ENCODE measurements at places on chromosomes 11 and 22. TPM values are rescaled to one million over a fixed set of nuclear protein-coding genes. Genes with fewer than 3 reads are reported as not detected.
A peak's percentile ranks its signal among the peaks of the same experiment; 100 is the strongest.

GRCh38 chr11:74135127-74135840, 35.5 kb downstream of the C2CD3 start:
- DNase-seq, result no peak

GRCh38 chr11:66841861-66842260, 1.4 kb upstream of the RCE1 start:
- DNase-seq, result no peak

DNA sequence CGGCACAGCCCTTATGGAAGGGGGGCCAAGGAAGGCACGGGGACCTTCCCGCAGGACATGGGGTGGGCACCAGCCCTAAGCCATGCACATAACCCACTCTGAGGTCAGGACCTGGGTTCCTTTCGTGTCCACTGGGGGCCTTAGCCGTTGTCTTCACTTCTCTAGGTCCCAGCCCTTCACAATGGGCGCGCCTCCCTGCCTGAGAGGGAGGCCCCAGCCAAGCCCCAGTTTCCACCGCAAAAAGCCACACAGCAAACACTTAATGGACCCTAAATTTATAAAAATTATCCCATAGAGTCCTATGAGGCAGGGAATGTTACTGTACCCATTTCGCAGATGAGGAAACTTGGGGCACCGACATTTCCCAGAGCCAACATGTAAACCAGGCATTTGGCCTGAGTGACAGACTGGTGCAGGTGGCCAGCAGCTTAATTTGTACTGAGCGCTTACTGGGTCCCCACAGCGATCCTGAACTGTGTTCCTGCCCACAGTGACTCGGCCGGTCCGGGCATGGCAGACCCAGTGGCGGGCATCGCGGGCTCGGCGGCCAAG, 1.2 kb downstream of the GAS2L1 start:
- DNase-seq, result no peak

DNA sequence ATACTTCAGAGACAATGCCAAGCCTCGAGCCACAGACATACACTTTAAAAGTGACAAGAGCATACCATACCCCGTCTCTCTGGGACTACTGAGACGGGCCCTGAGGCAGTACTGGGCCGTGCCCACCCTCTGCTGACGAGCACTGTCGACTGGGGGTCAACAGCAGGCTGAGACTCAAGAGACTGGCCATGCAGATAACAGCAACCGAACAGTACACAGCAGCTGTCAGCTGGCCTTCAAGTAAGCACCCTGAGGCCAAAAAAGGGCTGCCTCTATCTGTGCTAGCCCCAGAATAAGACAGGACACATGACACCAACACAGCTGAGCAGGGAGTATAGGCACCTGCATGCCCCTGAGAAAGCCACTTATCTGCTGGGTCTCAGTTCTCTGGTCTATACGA, 18.9 kb upstream of the TMEM121B start:
- no peak for DNase-seq

NLRP14 gene
- total RNA-seq, result under 0.01 TPM

GRCh38 chr22:43277091-43277490, 66.1 kb downstream of the SCUBE1 start:
- DNase-seq, result no peak

DNA sequence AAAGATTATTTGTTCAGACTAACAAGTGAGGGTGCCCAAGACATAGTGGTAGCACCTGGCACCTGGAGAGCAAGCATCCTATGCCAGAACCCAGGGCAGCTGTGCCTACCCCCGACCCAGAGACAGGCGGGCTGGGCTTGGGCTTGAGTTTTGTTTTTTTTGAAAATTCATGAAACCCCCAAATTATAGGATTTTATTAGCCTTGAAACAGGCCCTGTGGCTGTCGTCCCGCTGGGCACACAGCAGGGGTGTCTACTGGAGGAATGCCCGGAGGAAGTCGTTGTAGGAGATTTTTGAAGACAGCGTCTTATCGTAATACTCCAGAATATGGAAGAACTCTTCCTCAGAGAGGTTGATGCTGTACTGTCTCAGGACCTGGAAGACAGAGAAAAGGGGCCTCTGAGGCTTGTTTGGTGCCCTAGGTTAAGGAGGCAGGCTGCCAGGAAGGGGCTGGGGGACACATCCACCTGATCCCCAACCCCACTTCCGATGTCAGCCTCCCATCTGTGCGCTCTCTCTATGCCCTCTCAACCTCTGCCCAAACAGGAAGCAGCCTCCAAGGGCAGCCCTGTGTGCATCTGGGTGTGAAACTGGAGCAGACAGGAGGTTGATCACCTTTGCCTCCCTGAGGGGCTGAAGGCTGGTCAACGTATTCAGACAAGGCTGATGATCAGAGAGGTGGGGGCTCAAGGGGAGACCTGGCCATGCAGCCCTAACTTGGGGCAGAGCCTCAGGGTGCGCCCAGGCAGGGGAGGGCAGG, 117.0 kb downstream of the MPPED1 start:
- no peak for DNase-seq

GRCh38 chr11:15852179-15852578, 504.2 kb downstream of the SOX6 start:
- DNase-seq, result peak; percentile 32

DNA sequence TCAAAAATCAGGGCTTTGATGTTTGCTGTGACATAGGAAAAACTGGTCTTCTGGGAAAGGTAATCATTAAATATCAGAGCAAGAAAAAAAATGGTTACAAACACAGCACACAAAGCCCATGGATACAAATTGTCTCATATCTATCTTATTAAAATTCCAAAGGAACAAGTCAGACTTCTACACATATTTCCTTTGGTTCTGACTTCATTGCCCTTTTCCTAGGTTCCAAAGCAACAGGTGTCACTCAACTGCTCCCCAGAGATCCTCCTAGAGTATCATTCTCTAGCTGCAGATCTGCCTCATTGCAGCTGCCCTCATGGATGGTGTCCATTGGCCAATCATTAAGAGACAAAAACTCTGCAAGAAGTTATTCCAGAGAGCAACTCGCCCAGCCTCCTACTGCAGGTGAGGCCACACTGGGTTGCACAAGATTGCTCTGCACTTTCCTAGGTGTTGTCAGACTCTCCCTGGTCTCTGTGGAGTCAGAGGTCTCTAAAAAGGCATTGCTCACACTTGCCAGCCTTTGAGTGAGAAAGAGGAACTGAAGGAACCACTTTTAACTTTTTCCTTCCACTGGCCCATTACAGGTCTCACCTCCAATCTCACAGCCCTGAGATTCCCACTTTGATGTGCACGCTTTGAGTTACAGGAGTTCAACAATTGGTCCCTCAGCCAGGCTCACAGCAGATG, 5.7 kb downstream of the DRICH1 start:
- DNase-seq, result no peak

SCN4B gene
- total RNA-seq, result not detected

GRCh38 chr11:19614370-19614940, 98.2 kb upstream of the NAV2 start:
- no peak for DNase-seq

GRCh38 chr22:35634943-35635540, 13.2 kb upstream of the APOL6 start:
- no peak for DNase-seq

APOA1 gene
- total RNA-seq, result not detected

DNA sequence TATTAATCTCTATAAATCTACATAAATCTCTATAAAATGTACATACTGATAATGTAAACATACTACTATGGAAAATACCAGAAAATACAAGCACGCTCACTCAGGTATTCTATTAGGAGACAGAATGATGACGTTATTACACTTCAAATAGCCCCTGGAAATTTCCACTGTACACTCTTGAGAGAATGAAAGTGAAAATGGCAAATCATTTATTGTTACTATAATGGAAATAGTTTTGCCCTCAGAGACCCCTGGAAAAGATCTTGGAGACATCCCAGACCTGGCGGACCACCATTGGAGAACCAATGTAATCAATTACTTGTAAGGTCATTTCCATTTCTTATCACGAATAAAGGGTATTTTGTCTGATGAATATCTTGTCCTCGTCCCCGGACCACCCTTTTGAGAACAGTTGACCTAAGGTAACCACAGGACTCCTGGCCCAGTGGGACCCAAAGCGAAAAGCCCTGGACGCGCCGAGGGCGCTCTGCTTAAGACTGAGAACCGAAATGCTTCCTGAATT, 509 bp upstream of the PRRG4 start:
- peak; percentile 38 for DNase-seq

AIFM3 gene
- total RNA-seq, result 0.43 TPM

NCF4 gene
- total RNA-seq, result not detected

- no peak for DNase-seq
Observed at GRCh38 chr11:68680541-68681231, 3.7 kb upstream of the GAL start.

PACS1 gene
- total RNA-seq, result 41.2 TPM

DNA sequence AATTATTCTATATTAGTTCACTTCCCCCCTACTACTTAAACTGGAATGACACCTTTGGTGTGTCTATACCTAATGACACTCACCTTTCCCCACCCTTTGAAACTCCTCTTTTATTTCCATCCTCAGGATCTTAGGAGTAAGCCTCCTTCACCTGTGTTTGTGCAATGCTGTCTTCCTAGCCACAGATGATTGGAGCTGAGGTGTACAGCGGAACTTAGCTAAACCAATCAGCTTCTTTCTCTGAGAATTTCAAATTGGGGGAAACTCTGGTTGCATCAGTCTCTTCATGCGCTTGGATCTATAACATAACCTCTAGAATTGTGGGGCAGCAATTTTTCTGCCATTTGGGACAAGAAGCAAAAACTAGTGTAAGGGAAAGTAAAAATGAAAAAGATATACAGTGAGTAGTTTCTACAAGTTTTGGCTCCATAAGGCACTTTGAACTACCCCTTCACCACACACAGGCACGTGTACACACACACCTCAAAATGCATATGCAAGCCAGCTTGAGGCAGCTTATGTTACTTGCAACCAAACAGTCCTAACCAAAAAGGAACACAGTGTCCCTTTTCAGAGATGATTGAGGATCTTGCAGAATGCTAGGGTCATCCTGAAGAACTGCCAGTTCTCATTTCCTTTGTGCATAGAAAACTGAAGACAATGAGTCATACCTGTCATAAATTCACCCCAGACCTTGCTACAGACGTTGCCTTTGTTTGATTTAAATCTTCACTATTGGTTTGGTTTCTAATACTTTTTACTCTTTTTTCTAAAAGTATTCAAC, 36.0 kb upstream of the LDLRAD3 start:
- DNase-seq, result peak; percentile 83

- peak; percentile 70 for DNase-seq
Observed at GRCh38 chr11:45805305-45806071, 539 bp downstream of the SLC35C1 start.

- DNase-seq, result no peak
Observed at GRCh38 chr11:98090861-98091505, 929.8 kb upstream of the CNTN5 start.

DNA sequence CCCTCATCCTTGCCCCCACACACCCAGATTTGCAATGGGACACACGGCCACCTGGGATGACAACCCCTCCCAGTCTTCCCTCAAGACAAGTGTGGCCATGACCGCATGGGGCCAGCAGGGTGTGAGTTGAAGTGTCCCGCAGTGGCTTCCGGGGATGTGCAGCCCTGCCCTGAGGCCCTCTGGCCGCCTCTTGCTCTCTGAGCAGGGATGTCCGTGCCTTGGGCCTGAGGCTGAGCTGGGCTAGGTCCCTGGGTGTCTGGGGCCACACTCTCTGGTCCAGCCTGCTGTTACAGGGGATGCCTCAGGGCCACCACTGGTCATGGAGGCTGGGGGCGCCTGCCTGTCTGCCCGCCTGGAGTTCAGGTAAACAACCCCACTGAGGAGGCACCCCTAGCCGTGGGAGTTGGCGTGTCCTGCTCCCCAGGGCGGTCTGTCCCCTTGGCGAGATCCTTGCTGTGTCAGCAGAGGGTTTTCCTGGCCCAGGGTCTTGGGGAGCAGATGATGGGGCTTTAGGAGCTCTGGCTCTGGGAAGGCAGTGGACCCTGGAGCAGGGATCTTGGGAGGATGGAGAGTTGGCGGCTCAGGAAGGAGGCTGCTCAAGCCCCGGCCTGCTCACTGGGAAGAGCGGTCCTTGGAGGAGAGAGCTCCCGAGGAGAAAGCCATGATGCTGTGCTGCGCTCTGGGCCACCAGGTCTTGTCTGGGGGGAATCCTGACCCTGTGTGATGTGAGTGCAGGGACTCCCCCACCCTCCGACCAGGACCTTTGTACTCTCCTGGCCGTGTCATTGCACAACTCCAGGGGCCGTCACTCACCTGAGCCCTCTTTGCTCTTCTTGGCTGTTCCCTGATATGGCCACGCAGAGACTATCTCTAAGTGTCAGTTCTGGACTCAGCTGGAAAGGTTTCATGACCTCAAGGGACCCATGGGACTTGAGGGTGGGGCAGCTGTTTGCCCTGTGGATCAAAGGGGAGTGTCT, 67.9 kb downstream of the KCNQ1 start:
- DNase-seq, result no peak

DNA sequence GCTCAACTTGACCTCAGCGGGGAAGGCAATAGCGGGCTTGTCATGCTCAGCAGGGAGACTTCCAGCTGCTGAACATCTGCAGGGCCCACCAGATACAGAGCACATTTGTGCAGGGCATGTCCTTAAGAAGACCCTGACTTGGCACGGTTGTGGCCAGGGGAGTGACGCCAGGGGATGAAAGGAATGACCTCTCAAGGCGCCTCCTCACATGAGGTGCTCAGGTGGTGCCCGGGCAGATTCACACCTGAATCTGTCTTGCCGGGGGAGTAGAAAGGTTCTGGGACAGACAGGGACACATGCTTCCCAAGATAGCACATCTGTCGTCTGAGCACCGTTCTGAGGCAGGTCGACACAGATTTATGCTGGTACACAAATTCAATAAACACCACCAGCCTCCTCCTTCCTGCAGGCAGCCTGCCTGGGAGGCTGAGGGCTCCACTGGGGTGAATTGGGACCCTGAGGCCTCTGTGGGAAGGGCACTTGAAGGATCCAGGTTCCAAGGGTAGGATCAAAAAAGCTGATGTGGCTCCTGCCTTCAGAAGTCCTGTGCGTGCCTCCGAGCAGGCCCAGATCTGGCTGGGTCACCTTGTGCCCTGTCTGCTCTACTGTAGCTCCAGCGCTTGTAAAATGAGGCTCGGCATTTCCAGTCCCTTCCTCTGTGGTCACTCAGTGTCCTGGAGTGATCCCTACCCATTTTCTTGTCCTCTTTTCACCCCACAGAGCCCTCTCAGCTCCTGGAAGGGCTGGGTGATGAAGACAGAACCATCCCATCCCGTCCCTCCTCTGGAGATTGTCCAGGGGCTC, 49.6 kb upstream of the NECTIN1 start:
- no peak for DNase-seq

DNA sequence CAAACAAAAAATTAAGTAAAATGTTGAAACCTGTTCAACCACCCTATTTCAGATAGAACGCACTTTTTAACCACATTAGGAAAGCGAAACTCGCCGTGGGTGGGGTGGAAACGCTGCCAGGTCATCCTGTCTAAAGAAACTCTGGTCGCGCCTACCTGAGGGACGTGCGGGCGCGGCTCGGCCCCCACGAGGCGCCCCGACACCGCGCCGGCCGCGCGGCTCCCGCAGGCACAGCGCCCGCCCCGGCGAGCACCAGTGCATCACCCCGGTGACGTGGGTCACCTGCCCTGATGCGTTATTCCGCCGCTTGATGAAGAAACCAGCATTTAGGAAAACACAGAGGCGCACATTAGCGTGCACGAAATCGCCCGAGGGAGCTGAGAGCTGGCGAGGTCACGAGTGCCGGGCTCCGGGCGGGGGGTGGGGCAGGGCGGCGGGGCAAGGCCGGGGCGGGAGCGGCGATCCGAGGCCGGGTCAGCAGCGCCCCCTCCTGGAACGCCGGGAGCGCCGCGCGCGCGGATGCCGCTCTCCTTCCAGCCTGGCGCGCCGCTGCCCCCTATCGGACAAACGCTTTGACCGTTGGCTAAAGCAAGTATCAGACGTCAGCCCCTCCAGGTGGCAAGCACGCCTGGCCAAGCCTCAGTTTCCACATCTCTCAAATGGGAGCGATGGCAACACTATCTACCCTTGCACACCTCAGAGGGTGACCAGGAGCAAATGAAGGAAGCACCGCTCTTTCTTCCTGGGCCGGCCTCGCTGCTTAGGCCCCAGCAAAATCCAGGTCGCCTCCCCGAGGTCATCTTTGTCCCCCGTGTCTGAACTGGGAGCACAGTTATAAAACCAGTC, 15.7 kb upstream of the SNX32 start:
- DNase-seq, result peak; percentile 88

Measured in fibroblast of villous mesenchyme (primary cell).